Aortic smooth muscle cell (primary cell): ENCODE measurements at places on chromosomes 16 and 17. TPM values are rescaled to one million over a fixed set of nuclear protein-coding genes. Genes with fewer than 3 reads are reported as not detected.

The PYDC1 gene
- not detected in 2 replicates for total RNA-seq

The GCGR gene
- not detected in 2 replicates for total RNA-seq

The SCIMP gene
- not detected in 2 replicates for total RNA-seq

The TP53TG3C gene
- not detected in 2 replicates for total RNA-seq

The ZNF469 gene
- 0.92 and 1.2 TPM in 2 replicates for total RNA-seq

The TNFRSF17 gene
- not detected in 2 replicates for total RNA-seq

The SLC6A2 gene
- not detected in 2 replicates for total RNA-seq

The FAM117A gene
- 2.0 and 3.6 TPM in 2 replicates for total RNA-seq

The IRX3 gene
- 0.37 and 0.92 TPM in 2 replicates for total RNA-seq

The PRAC2 gene
- not detected in 2 replicates for total RNA-seq

The KIF18B gene
- total RNA-seq, result 1.7 and 2.6 TPM in 2 replicates
